ENCODE measurements at places on chromosomes 13 and 19.
A peak's percentile ranks its signal among the peaks of the same experiment; 100 is the strongest.

- DNase-seq = peak; percentile 76
Observed at GRCh38 chr13:99191900-99192399, 8.7 kb upstream of the UBAC2 start.

DNA sequence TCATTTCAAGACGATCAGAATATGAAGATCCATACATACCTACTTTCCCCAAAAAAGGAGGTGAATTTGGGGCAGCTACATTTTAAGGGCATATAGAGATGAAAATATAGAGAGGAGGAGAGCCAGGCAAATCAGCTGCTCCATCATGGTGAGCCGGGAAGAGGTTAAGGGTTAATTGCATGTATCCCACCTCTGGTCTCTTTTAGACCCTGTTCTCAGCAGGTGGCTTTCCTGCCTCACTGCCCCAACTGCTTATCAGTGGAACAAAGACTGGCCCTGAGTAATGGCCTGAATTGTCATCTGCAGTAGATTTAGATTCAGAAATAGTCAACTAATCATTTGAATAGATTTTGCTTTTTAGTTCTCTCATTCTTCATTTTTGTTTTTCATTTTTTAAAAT is 206.6 kb downstream of the SPRY2 start:
- DNase-seq = no peak

DNA sequence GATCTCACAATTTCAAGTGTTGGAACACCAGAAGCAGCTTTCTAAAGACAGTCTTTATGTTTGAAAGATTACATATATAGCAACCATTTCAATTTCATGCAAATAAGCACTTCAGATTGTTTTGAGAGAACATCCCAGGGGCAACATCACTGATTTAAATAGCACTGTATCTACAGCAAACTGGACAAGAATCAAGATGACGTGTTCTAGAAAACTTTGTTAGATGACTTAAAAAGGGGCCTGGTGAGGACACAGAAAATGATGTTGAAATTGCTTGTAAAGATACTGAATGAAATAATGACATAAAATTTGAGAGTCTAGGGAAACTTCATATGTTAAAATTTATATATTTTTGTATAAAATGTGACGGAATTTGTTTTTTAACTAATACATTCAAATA is 277.1 kb downstream of the KLF12 start:
- DNase-seq = no peak

- no peak for DNase-seq
Observed at GRCh38 chr19:51822325-51822724, 27.4 kb downstream of the FPR3 start.

- no peak for DNase-seq
Observed at GRCh38 chr13:48297131-48297786, 6.3 kb upstream of the RB1 start.

- no peak for DNase-seq
Observed at GRCh38 chr19:37907735-37908455, 887 bp downstream of the SIPA1L3 start.

- no peak for DNase-seq
Observed at GRCh38 chr19:33156334-33156733, 24.4 kb downstream of the WDR88 start.

- no peak for DNase-seq
Observed at GRCh38 chr13:51995677-51996551, 15.3 kb downstream of the ATP7B start.

GRCh38 chr19:37966211-37966661 is 59.2 kb downstream of the SIPA1L3 start:
- no peak for DNase-seq

GRCh38 chr19:13841086-13841961 is 35.6 kb upstream of the NANOS3 start:
- peak; percentile 78 for DNase-seq

- DNase-seq = no peak
Observed at GRCh38 chr13:31168736-31169135, 7.0 kb upstream of the HSPH1 start.

- DNase-seq = no peak
Observed at GRCh38 chr19:17404015-17404414, 1.4 kb downstream of the BST2 start.

DNA sequence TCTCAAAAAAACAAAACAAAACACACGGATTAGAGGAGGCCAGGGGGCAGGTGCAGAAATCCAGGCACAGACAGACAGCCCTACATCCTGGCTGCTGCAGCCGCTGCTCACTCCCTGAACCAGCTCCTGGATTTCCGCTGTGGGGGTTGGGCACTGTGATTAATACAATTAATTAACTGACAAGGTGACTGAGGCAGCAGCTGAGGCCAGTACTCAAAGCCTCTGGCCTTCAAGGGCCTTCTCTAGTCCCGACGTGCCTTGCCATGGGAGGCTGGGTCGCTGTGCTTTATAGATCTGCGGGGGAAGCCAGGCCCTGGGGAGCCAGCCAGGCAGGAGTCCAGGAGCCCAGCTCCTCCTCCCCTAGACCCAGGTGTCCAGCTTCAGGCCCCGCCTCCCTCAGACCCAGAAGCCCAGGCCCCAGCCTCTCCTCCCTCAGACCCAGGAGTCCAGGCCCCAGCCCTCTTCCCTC is 4.6 kb downstream of the NECTIN2 start:
- DNase-seq = no peak

GRCh38 chr13:31322026-31322425 is 122.3 kb downstream of the B3GLCT start:
- DNase-seq = no peak

GRCh38 chr19:40365613-40366401 is 17.3 kb downstream of the PLD3 start:
- peak; percentile 70 for DNase-seq

- no peak for DNase-seq
Observed at GRCh38 chr13:26230703-26231102, 8.6 kb upstream of the RNF6 start.

- no peak for DNase-seq
Observed at GRCh38 chr19:28021259-28022185, 1191.4 kb downstream of the UQCRFS1 start.

DNA sequence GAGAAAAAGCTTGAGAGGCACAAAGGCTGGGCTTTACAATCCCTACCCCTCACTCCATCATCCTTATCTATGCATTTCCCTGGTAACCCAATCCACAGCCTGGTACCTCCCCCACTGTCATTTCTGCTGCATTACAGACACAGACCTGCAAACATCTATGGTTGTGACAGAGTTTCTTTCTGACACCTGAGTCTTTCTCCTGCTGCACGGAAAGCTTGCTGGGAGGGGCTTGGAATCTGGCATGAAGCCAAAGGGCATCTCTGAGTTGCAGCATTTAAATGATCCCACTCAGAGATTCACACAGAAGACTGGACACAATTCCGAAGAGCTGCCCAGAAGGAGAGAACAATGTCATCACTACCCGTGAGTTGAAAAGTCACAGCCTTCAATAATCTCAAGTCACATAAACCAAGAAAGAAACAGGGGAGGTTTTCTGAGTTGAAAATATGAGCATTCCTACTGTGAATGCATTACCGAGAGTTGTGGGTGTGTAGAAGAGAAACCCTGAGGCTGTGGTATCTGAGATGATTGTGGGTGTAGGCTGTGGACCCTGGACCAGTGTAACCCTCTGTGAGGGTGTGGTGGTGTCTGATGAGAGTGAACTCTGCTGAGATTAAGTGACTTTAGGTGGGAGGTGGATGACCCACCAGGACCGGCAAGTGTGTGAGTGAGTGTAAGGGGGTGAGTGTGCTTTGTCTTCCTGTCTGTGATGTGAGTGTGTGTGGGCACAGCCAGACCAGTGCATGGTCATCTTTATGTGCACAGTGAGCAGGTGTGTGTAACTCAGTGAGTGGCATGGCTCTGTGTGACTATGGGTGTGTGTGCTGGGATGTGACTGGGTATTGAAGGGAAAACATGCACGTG is at the start of gene LGALS14:
Gene LGALS14 (plus strand): TSS at position 301 of the 864 bp plus-strand sequence. CDS start 48 bp downstream, at position 349.
- no peak for DNase-seq
